Activated CD8-positive, alpha-beta memory T cell treated with anti-CD3 and anti-CD28 coated beads for 24 hours (primary cell): ENCODE measurements at places on chromosomes 12 and 14.

- no peak for DNase-seq
Observed at GRCh38 chr12:119008691-119009221, 27.4 kb downstream of the SRRM4 start.

DNA sequence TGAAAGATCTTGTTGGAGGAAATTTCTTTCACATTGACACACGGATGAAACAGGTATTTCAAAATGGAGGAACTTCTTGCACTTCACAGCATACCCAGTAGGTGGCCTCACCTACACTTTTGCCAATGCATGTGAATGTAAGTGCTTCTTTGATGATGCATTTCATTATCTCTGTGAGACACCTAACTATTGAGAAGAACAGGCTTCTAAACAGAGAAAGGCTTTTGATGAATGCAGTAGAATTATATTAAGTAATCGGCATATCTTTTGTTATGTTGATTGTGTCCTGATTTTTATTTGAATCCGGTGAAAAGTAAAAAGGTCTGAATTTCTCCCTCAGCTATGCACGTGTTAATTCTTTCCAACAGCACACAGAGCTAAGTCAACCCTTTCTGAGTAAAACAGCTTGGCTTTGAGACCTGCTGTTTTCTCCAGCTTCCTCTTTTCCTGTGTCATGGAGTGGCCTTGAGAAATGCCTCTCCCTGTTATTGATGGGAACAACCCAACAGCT lies 399.0 kb downstream of the NAV3 start:
- no peak for DNase-seq

- DNase-seq, result no peak
Observed at GRCh38 chr12:121252712-121253345, 42.9 kb downstream of the P2RX4 start.

- no peak for DNase-seq
Observed at GRCh38 chr14:37088356-37089215, 83.8 kb downstream of the SLC25A21 start.

GRCh38 chr14:91511043-91511383 lies 903 bp upstream of the PPP4R3A start:
- no peak for DNase-seq

GRCh38 chr14:23629832-23630396 lies 6.2 kb upstream of the DHRS2 start:
- no peak for DNase-seq

GRCh38 chr12:125193376-125194152 lies 128.3 kb downstream of the AACS start:
- DNase-seq, result no peak
